Left ventricle myocardium superior (tissue), 1 donor: ENCODE measurements at places on chromosomes 16 and 17. TPM values are rescaled to one million over a fixed set of nuclear protein-coding genes. Genes with fewer than 3 reads are reported as not detected.

The RNF222 gene
- not detected for total RNA-seq

The ZFHX3 gene
- total RNA-seq: 8.1 TPM

The LGALS9B gene
- not detected for total RNA-seq

The PLLP gene
- 3.1 TPM for total RNA-seq

The SNAI3 gene
- total RNA-seq: 3.8 TPM

The CLDN7 gene
- total RNA-seq: 1.8 TPM

The EME1 gene
- 0.35 TPM for total RNA-seq

The ORAI3 gene
- 10.8 TPM for total RNA-seq
